ENCODE measurements at places on chromosomes 7 and 10.

DNA sequence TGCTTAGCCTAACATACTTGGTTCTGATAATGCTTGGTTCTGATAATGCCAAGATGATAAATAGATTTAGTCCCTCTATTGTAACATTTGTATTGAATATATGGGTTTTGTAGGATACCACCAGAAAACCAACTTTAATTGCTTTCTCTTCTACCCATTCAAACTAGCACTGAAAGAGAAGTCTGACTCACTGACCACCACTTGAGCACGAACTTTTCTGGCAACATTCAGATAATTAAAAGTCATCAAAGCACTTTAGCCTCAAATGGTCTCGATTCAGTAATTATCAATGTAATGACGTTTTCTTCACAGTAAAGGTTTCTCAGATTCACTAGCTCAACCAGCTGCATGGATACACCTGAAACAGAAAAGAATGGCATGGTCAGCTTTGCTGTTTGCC is 63.0 kb downstream of the HDAC9 start:
- no peak for DNase-seq

DNA sequence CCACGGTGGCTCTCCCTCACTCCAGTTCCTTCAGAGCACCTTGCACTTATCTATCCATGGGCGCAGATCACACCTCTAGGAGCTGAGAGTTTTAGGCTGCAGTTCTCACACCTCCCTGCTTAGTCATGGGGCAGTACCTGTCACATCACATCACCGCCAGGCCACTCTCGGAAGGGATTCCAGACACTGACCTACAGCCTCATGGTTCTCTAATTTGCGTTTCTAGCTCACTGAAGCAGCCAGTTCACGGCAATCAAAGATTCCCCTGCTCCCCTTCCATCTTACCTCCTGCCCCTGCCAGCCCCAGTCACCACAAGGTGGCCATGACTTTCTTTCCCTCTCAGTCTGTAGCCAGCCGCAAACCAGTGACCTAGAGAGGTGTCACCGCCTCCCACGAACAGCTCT is 34.2 kb downstream of the ADRB1 start:
- no peak for DNase-seq

- no peak for DNase-seq
Observed at GRCh38 chr10:125158601-125159485, 1.5 kb downstream of the CTBP2 start.

- no peak for DNase-seq
Observed at GRCh38 chr7:32542595-32542994, 47.3 kb downstream of the AVL9 start.

DNA sequence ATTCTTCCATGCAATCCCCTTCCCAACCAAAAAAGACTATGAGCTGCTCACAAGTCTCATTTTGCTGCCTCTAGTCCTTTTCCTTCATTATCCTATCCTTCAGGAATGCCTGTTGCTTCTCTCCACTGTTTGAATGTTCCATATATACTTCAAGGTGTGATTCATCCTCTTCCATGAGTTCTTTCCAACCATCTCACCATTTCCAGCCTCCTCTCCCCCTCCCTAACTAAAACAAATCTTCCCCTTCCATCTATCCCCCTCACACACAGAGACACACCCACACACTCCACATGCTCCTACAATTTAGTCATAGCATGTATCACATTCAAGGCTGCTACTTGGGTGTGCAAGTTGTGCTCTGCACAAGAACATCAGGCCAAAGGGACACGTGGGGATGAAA is 254.3 kb downstream of the DYNC1I1 start:
- no peak for DNase-seq

GRCh38 chr7:4886671-4887070 is 3.2 kb upstream of the RADIL start:
- DNase-seq, result no peak
